Activated CD4-positive, CD25-positive, alpha-beta regulatory T cell treated with anti-CD3 and anti-CD28 coated beads, Interleukin-2, amount 50 U/mL, for 16 hours (primary cell): ENCODE measurements at places on chromosomes 6 and 20.

GRCh38 chr20:40583205-40583604 is 105.8 kb downstream of the MAFB start:
- no peak for DNase-seq

DNA sequence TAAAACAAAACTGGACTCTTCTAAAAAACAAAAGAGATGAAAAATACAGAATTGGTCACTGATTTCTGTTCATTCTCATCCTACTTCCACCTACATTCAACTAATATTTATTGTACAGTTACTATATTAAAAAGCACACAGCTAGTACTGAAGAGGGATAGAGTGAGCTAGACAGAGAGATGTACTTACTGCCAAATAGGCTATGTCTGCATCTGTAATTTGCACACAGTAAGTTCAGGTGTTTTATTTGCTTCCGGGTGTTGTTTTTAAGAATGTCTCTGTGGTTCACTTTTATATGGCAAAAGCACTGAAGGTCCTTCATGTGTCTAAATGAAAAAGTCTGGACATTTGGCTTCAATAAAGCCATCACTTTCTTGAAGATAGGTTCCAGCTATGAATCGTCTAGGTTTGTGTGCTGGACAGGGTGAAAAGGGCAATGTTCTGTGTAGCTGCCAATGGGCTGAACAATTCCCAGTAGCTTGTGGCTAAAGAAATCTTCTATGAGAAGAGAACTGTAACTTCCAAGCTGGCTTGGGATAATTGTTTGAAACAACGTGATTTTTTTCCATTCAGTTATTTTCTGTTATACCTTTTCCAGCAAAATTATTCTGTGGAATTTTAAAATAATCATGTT is 47.3 kb downstream of the EPB41L2 start:
- no peak for DNase-seq

DNA sequence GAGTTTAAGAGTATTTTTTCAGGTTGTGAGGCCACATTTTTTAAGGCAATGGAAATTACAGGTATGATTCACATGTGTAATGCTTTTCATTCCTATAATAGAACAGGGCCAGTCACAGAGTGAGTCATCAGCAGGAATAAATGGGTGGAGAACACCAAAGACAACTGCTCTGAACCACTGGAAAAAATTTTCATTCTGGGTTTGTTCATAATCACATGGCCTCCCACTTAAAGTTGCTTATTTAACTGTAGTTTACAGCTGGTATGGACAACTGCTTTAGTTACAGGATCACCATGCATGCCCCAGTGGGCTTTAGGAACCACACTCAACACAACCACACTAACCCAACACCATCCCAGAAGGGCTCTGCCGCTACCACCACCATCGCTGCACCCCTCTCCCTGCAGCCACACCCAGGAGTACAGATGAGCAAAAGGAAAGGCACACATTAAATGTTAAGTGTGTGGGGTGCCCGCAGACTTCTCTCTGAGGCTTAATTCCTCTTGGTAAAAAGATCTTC is 107.0 kb upstream of the DST start:
- no peak for DNase-seq

- no peak for DNase-seq
These were observed 61.4 kb downstream of the CEBPB start for GRCh38 chr20:50251992-50252511.

DNA sequence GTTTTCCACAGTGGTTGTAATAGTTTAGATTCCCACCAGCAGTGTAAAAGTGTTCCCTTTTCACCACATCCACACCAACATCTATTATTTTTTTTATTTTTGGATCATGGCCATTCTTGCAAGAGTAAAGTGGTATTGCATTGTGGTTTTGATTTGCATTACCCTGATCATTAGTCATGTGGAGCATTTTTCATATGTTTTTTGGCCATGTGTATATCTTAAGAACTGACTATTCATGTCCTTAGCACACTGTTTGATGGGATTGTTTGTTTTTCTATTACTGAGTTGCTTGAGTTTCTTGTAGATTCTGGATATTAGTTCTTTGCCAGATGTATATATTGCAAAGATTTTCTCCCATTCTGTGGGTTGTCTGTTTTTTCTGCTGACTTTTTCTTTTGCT is 820.1 kb downstream of the TENT5A start:
- DNase-seq, result no peak

DNA sequence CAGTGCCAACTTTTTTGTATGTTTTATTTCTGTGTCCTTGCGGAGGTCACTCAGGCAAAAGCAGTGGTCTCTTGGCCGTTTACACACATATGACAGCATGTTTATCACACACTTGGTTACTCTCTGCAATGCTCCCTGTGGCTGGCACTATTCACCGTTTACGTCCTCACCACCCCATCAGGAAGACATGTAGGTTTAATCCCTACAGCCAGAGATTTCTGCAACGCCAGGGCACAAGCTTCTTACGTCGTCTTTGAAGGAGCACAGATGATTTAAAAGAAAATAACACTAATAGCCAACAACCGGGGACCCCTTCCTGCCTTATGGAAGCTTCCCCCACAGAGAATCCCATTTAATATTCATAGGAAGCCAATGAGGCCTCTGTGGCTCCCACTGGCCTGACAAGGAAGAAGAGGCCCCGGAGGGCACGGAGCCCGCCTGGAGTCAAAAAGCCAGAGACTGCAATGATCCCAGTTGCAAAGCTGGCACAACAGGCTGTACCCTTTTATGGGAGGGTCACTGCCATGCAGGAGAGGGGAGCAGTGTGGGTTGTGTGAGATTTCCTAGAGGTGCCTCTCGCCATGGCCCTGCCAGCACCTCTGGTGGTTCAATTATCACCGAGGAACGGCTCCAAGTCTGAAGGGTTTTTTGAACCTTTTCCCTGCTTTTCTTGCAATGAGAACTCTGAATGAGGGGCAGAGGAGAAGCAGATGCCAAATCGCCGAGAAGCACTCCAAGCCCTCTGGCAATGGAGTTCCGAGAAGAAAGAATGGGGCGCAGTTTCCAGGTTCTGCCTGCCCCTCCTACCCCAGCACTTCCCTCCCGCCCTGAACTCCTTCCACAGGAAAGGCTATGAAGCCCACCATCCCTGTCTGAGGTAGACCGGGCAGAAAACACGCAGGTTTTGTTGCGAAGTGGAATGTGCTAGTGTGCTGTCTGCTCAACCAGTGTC is 96.2 kb downstream of the THBS2 start:
- no peak for DNase-seq

GRCh38 chr6:25297039-25297441 is 17.9 kb downstream of the CARMIL1 start:
- DNase-seq, result no peak

GRCh38 chr6:98477231-98477630 is 357.1 kb upstream of the POU3F2 start:
- DNase-seq, result no peak

- DNase-seq, result no peak
These were observed 27.2 kb upstream of the KIF25 start for GRCh38 chr6:167970230-167970629.

GRCh38 chr20:54456961-54457360 is 18.4 kb upstream of the DOK5 start:
- no peak for DNase-seq

DNA sequence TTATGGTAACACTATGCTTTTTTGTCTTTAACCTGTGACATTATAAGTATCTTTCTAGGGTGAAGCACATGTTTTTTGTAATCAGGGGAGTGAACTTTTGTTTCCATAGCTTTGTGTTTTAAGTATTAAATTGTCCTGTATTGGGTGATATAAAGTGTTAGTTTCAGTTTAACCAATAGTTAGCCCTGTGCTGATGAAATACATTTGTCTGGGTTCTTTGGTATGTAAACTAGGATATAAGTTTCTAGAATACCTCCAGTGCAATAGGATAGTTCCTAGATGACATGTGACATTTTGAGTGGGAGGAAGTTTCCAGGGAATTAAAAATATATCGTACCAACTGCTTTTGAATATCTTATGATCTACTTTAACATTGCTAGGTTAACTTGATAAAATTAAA is 611.0 kb upstream of the MARCKS start:
- no peak for DNase-seq

GRCh38 chr6:138371452-138371711 is 6.3 kb upstream of the SMIM28 start:
- no peak for DNase-seq

GRCh38 chr6:88614316-88614877 is 349.0 kb downstream of the RNGTT start:
- DNase-seq, result no peak

GRCh38 chr6:22221630-22222029 is 75.2 kb downstream of the PRL start:
- DNase-seq, result no peak

DNA sequence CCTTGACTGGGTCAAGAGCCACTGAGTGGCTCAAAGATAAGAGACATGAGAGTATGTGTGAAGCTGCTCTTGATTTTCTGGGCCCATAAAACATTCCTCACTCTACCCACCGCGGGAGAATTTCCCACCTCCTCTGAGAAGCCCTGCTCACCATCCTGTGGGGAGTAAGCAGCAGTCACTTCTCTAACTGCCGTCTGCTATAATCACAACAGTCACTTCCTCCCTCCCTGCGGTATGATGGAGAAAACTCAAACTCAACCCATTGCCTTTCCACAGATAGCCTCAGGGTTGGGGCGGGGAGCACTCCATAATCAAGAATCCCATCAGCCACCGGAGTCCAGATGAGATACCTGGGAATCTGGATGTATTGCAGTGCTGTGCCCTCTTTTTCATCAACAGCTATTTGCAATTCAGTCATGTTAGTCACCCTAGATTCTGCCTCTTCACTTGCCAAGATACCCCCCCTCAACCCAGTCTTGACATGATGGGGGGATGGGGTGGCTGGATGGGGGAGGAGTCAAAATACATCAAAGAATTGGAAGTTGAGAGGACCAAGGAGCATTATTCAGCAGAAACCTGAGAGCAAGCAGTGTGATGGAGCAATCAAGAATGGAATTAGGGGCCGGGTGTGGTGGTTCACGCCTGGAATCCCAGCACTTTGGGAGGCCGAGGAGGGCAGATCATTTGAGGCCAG is 5.1 kb downstream of the MOCS1 start:
- DNase-seq, result no peak

DNA sequence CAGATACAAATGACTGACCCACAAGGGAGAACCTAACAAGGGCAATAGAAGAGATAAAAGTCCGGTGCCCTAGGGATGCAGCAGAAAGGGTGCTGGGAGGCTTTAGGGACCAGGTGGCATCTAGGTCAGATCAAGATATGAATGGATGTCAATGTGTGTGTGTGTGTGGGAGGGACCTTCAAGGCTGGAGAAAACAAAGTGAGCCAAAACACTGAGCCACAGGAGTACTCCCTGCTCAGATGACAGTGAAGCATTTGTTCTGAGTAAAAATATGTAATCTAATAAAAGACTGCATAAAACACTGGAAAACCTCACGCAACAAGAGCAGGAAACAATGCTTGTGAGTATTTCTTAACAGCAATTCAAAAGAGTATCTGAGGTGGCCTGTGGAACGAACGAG is 28.2 kb downstream of the ZNF337 start:
- DNase-seq, result no peak

- DNase-seq, result peak; percentile 25
These were observed 3.5 kb upstream of the EFHC1 start for GRCh38 chr6:52416629-52417151.

DNA sequence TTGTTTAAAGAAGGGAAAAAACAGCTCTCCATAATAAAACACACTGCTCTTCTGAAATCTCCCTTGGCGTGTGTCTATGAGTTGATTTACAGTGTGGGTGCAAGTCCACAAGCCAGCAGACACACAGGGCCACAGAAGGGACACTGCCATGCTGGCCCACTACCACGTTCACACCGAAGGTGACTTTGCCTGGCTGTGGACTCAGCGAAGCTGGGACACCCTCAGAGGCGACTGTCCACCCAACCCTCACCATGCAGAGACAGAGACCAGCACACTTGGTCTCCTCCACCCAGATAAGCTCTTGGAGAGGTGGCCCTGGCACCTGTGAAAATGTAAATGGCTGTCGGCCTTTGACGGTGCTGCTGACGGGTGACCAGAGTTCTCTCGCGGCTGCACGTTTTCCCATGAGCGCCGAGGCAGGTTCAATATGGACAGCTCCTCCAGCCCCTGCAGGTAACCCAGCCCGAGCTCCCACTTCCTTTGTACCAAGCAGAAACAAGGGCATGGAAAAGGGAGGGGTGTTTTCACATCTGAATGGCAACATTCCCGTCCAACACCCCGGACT is 78.0 kb downstream of the YTHDF1 start:
- no peak for DNase-seq

GRCh38 chr6:27096834-27097511 is 150.5 kb upstream of the PRSS16 start:
- DNase-seq, result no peak

GRCh38 chr6:85865420-85866369 is 223.0 kb upstream of the SYNCRIP start:
- no peak for DNase-seq

- DNase-seq, result no peak
These were observed 54.3 kb upstream of the STX16 start for GRCh38 chr20:58596750-58597248.

GRCh38 chr20:59461526-59461925 is 142.8 kb upstream of the PHACTR3 start:
- no peak for DNase-seq

DNA sequence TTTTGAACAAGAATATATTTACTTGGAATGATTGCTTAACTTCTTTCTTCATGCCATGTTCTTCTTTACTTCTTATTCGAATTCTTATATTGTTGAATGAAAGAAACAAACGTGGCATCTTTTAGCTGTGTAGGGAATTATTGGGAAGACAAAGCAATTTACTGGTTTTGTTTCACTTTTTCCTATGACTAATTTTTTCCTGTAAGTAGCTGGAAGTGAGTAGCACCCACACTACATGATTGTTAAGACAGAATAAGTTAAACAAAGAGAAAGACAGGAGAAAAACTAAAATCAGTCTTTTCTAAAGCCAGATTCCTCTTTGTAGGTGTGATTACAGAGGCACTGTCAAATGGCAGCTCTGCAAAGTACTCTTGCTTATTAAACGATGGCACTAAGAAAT is 593.4 kb downstream of the EYS start:
- DNase-seq, result no peak

DNA sequence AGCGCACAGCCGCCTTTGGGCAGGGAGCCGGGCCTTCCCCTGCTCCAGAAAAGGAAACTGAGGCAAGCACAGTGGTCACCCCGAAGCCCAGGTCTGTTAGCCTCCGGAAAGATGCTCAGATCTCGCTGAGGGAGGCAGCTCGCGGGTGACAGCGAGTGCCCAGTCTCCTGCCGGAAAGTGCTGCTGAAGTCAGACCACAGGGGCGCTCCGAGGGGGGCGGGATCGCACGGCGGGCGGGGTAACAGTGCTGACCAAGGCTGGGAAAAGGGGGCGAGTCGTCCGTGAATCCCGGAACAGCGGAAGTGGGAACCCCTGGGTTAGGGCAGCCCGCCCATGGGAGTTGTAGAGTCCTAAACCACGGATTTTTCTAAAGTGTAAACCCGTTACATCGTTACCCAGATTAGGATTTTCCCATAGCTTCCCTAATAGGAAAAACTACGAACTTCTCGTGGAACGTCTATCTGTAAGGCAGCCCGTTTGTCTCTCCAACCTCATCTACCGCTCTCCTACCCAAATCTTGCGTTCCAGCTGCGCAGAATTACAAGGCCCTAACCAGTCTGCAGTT is 504 bp downstream of the VPS16 start:
- DNase-seq, result no peak
